M059J (cell line): ENCODE measurements at places on chromosomes 16 and 17. TPM values are rescaled to one million over a fixed set of nuclear protein-coding genes. Genes with fewer than 3 reads are reported as not detected.
A peak's percentile ranks its signal among the peaks of the same experiment; 100 is the strongest.

PSMB3 gene
- total RNA-seq: 410 and 440 TPM in 2 replicates

C17orf50 gene
- not detected in 2 replicates for total RNA-seq

ITPRIPL2 gene
- 7.3 and 13.8 TPM in 2 replicates for total RNA-seq

CDRT15 gene
- not detected in 2 replicates for total RNA-seq

RASD1 gene
- 2.1 and 3.0 TPM in 2 replicates for total RNA-seq

CCL7 gene
- 0.17 TPM in 1 of 2 replicates, not detected in the other for total RNA-seq

SPOP gene
- total RNA-seq: 28.2 and 47.5 TPM in 2 replicates

KRTAP4-9 gene
- total RNA-seq: not detected in 2 replicates

SNX20 gene
- not detected in 2 replicates for total RNA-seq

FMNL1 gene
- 3.1 and 5.6 TPM in 2 replicates for total RNA-seq

GRCh38 chr17:33832262-33832661, 422.8 kb upstream of the CCL2 start:
- no peak for DNase-seq

GRCh38 chr17:80876950-80877728, 114.5 kb upstream of the CHMP6 start:
- no peak for DNase-seq

DNA sequence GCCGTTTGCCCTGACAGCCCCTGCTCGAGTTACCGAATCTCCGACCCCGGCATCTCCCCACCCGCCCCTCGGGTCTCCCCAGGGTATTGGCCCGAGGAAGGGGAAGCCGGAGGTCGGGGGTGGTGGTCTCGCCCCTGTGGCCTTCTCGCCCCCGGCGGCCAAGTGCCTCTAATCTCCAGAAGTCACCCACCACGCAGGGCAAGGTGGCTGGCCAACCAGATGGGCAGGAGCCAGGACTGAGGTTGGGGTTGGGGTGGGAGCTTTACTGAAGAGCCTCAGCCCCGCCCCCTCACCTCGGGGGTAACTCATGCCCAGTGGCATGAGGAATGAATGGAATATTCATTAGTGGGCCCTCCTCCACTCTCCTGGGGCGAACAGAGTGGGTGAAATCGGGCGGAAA, 637 bp downstream of the DHRS11 start:
- peak; percentile 51 for DNase-seq

- no peak for DNase-seq
Observed at GRCh38 chr17:17090642-17091103, 48.4 kb downstream of the MPRIP start.

- DNase-seq: no peak
Observed at GRCh38 chr17:337866-338265, 14.7 kb downstream of the RPH3AL start.

GRCh38 chr17:63441654-63442053, 4.5 kb downstream of the CYB561 start:
- no peak for DNase-seq

DNA sequence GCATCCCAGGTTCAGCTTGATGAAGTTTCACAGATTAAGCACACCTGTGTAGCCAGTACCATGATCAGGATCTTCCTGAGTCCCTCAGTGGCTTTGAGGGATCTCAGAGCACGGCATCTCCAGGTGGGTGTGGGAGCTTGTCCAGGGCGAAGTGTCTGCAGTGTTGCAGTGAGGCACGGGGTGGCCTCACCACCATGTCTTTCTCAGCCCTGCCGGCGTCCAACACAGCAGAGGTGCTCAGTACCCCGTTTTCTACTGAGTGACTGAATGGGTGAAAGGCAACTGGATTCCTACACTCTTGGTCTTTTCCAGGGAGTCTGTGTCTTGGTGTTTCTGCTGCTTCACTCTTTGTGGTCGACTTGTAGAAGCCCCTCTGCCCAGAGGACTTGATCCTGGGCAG, 63.7 kb downstream of the MPRIP start:
- no peak for DNase-seq

- peak; percentile 91 for DNase-seq
Observed at GRCh38 chr17:56186222-56186786, 33.0 kb downstream of the ANKFN1 start.

DNA sequence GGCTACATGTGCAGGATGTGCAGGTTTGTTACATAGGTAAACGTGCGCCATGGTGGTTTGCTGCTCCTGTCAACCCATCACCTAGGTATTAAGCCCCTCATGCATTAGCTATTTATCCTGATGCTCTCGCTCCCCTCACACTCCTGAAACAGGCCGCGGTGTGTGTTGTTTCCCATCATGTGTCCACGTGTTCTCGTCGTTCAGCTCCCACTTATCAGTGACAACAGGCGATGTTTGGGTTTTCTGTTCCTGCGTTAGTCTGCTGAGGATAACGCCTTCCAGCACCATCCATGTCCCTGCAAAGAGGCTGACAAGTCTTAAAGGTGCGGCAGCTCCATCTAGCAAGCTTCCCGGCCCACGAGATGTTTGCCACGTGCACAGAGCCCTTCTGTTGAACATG, 175.1 kb downstream of the FOXL1 start:
- DNase-seq: no peak

DNA sequence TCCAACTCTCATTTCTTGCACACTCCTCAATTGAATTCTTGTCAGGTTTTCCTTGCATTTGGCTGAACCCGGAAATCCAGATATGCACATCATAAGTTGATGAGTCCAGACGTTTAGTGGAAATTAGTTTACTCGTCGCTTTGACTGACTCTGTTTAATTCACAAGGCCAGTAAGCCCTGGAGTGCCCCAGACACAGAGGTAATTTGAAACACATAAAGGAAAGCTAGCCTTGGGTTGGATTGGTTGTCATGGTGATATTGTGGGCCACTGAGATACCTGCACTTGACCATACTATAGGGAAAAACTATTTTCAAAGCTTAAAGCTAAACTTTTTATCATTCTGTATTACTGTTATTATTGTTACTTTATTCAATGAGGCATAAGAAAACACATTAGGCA, 178.3 kb upstream of the CA10 start:
- DNase-seq: no peak

DNA sequence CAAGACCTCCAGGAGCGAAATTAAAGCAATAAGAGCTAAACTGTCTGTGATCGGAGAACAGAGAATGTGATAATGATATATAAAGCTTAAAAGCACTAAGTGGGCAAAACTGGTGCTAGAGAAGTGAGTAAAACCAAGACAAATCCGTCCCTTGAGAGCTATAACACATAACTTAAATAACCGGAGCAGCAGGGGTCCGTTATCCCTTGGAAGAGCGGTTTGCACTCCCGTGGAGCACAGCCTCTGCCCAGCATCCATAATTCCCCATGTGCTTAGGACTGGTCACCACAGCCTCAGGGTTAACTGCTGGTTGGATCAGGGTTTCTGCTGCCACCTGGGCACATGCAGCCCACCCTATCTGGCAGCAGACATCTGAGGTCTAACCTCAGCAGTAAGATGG, 489.0 kb downstream of the NPIPA7 start:
- no peak for DNase-seq

DNA sequence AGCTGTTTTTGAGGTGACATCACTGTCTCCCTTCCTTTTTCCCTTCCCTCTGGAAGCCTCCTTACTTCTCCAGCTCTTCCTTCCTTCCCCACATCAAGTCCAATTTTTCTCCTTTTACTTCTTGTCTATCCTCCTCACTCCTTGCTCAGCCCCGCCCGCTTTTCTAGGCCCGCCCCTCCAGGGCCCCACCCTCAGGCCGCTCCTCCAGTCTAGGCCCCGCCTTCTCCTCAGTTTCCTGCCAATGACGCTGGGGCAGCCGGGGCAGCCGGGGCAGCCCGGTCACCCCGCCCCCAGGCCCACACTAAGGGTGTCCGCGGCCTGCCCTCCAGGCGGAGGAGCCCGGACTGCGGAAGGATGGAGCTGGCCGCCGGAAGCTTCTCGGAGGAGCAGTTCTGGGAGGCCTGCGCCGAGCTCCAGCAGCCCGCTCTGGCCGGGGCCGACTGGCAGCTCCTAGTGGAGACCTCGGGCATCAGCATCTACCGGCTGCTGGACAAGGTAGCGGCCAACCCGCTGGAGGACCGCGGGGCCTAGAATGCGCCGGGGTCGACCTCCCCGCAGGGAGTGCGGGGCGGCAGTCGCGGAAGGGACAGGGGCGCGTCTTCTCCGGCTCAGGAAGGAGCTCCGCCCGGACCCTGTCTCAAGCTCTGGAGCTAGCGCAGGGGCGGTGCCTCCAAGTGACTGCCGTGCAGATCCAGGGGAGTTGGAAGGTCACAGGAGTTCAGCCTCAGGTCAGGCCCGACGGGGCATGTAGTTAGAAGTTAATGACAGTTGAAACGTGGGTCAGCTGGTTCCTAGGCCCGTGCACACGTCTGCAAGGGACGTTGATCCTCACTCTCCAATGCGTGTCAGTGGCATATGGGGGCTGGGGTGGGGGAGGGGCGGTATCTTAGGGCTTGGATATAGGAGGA, at the start of gene PCTP:
TSS of gene PCTP (plus strand) at position 302 of the 908 bp plus-strand sequence. CDS start at position 355, 53 bp downstream.
- peak; percentile 93 for DNase-seq

DNA sequence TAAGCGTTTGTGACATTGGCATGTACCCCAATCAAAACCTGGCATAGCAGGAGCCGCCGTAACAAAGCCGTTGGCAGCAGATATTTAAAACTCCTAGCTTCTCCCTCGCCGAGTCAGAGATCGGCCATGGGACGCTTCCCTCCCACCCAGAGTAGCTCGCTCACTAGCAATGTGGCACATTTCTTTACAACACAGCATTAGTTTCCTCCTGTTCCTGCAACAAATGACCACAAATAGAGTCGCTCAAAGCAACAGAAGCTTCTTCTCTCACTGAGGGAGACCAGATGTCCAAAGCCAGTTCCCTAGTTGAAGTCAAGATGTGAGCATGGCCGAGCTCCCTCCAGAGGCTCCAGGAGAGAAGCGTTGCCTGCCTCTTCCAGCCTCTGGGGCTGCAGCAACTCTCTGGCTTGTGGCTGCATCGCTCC, 106.7 kb downstream of the RBFOX3 start:
- DNase-seq: peak; percentile 6

GRCh38 chr16:73197598-73197997, 149.7 kb upstream of the ZFHX3 start:
- DNase-seq: no peak

DNA sequence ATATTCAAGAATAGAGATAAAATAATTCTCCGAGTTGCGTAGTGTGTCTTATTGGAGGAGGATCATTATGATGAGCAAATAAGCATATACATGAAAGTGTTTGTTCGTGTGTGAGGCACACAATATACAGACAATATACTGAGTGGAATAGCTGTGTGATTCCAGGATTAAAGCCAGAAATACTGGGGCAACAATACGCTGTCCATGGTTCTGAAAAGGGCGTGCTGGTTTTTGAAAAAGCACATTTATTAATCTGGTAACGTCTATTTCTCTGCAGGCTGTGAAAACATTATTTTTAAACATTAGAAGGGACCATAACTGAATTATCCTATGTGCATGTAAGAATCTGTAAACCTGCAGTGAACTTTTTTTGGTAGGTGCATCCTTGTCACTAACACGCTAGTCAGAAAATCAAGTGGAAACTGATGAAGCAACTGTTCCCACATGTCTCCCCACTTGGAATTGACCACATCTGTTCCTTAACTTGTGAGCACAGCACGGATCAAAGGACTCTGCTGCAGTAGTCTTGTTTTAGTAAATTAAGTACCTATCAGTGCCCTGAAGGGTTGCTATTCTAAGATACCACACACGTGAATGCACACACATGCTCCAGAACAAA, 346.0 kb downstream of the GRIN2A start:
- peak; percentile 34 for DNase-seq

DNA sequence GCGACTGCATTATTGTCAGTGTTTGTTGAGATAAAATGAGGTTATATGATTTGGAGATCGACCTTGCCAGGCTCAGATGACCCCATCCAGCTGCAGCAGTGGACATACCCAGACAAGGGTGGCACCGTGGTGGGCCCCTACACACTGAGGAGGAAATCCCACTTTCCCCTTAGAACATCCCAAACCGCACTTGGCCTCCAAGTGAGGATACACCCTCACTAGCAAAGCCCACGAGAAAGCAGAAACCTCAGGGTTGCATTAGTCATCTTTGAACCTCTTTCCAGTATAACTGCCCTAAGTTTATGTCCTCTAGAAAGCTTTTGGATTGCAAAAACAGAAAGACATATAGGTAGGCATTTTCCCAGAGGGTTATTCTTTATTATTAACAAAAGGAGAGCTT, 101.5 kb downstream of the CLEC16A start:
- DNase-seq: peak; percentile 37

- DNase-seq: no peak
Observed at GRCh38 chr17:28151001-28151400, 108.5 kb downstream of the NLK start.

DNA sequence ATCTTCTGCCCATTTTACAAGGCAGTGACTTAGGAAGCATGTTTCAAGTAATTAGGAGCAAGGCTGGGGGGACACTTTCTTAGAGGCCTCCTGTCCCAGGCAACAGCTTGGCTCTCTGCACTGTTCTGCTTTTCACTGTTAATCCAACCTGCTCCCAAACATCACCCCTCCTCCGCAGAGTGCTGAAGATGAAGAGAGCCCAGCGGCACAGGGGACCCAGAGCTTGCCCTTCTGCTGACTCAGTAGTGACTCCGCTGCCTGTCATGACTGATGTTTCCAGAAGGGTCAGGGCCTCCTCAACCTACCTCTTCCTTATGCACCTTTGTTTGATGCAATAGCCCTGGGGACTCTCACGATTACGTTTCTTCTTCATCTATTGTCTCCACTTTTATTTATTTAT, 38.9 kb upstream of the NDRG4 start:
- DNase-seq: peak; percentile 71

GRCh38 chr16:74846714-74847113, 72.1 kb upstream of the FA2H start:
- no peak for DNase-seq

DNA sequence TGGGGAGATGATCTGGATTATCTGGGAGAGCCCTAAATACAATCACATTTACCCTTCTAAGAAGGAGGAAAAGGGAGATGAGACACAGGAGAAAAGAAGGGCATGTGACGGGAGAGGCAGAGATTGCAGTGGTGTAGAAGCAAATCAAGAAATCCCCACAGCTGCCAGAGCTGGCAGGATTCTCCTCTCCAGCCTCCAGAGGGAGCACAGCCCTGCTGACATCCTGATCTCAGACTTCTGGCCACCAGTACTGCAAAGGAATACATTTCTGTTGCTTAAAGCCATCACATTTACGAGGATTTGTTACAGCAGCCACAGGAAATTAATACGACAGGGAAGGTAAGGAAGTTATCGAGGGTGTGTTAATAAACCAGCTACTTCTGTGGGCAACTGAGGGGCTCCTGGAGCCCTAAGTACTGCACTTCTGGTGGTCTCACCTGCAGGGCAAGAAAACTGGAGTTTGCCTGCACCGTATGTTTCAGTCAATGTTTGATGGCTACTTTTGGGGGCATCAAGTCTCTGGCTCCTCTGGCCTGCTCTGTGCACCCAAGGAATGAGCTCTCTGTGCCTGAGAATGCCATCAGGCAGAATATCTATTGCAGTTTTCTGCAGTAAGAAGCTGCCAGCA, 22.9 kb upstream of the CDH13 start:
- peak; percentile 66 for DNase-seq

GRCh38 chr17:21302711-21303425, 18.4 kb downstream of the MAP2K3 start:
- no peak for DNase-seq

GRCh38 chr17:68196394-68197090, 51.3 kb upstream of the AMZ2 start:
- DNase-seq: no peak

- peak; percentile 63 for DNase-seq
Observed at GRCh38 chr16:680967-681745, 946 bp downstream of the STUB1 start.

GRCh38 chr16:72829846-72830775, 217.8 kb downstream of the ZFHX3 start:
- peak; percentile 57 for DNase-seq

- DNase-seq: no peak
Observed at GRCh38 chr17:76560877-76561221, 21.0 kb downstream of the PRCD start.
